Retina (tissue), 1 donor: ENCODE measurements at places on chromosomes 13 and 19.

GRCh38 chr19:46919324-46919723, 58.5 kb downstream of the ARHGAP35 start:
- DNase-seq = no peak

- no peak for DNase-seq
Observed at GRCh38 chr19:32416749-32417456, 11.3 kb downstream of the DPY19L3 start.

- DNase-seq = no peak
Observed at GRCh38 chr19:45646345-45646698, 7.1 kb upstream of the EML2 start.

DNA sequence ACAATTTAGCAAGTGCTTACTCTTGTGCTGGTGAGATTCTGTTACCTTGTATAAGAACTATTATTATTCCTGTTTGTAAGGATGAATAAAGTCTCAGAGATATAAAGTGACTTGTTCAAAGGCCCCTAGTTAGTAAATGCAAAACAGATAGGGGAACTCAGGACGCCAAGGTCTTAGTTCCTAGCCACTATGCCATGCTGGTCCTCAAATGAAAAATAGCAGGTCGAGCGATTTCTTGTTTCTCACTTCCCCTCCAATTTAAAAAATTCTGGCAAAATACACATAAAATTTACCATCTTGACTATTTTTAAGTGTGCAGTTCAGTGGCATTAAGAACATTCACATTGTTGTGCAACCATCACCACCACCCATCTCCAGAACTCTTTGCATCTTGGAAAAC, 1.1 kb downstream of the TECR start:
- DNase-seq = no peak

DNA sequence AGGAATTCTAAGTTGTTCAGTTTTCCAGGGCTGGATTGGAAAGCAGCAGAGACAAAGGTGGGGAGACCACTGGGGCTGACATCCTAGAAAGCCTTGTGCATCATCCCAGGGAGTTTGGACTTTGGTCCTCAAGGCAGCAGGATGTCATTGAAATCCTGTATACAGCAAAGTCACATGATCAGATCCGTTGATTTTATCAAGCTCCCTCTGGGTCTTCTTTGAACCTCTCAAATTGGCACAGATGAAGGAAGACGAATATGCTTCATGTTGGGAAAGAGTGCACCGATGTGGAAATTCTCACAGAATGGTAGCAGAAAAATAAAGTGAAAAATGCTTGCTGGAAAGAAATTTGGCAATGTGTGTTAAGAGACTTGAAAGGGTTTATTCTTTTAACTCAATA, 149.8 kb upstream of the TMTC4 start:
- peak; percentile 49 for DNase-seq

DNA sequence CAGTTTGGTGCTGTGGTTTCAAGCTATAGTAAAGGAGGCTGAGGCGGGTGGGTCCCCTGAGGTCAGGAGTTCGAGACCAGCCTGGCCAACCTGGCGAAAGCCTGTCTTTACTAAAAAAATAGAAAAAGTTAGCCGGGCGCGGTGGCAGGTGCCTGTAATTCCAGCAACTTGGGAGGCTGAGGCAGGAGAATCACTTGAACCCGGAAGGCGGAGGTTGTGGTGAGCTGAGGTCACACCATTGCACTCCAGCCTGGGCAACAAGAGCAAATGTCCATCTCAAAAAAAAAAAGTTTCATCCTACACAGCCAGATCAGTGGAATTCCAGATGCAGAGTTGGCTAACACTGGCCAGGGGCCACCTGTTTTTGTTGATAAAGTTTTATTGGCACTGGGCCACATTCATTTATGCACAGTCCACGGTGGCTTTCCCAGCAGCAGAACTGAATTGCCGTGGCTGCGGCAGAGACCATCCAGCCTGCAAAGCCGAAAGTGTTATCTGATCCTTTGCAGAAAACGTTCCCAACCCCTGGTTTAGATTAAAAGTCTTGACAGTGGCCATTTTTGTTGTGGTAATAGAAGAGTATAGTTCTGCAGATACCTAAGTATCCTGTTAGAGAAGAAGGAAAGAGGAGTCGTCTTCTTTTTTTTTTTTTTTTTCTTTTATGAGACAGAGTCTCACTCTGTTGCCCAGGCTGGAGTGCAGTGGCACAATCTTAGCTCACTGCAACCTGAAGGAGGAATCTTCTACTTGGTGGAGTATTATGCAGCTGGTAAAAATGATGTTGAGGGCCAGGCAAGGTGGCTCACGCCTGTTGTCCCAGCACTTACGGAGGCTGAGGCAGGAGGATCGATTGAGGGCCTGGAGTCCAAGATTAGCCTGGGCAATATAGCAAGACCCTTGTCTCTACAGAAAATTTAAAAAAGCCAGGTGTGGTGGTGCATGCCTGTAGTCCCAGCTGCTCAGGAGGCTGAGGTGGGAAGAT, 8.7 kb downstream of the NCLN start:
- no peak for DNase-seq

- DNase-seq = no peak
Observed at GRCh38 chr19:50790922-50791467, 780 bp downstream of the ACP4 start.

DNA sequence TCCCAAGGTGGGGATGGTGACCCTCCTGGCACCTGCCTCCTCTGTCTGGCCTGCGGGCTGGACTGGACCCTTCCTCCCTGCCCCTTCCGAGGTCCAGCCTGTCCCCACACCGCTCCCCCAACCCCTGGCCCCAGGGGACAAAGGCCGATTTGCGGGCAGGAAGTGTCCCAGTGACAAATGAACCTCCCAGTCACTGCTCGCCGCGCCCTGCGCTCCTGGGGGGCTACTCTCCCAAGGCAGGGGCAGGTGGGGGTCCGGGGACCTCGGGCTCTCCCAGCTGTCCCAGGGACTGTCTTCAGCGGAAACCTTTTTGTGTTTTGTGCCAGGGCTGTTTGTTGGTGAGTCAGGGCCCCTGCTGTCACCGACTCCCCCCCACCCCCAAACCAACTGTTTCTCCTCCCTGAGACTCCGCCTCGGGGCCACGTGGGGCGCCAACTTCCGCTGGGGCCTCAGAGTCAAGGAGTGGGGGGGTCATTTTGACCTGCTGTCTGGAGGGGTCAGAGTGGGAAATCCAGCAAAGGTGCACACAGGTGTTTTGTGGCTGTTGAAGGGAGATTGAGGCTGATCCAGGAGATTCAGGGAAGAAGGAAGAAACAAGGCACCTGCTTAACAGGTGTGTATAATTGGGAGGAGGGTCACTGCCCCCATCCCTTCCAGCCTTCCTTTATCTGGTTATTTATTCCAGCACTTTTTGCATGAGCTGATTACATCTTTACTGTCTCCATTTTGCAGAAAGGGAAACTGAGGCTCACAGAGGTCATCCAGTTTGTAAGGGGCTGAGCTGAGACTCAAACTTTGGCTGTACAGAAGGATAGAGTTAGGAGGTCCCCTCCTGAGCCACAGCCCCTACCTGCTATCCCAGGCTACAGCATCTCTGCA, 831 bp downstream of the PGPEP1 start:
- peak; percentile 53 for DNase-seq

DNA sequence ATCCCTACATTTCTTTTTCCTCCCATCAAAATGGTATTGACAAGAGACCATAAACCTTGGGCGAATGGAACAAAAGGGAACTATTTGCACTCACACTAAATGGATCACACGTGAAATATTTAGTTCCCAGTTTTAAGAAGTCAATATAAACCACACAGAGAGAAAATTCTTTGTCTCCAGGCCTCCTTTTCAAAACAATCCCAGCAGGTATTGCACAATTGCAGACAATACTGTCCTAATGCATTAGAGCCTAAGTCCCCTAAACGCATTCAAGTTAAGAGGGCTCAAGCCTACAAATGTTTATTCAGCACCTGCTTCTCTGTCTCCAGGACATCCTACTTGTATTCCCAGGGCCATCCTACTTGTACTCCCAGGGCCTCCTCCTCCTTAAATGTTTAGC, 1.3 kb upstream of the B3GLCT start:
- DNase-seq = no peak

GRCh38 chr19:53991224-53992113, at the start of gene CACNG6:
CACNG6 (plus strand) TSS chr19:53991637; CDS start chr19:53992878, 1,241 bp downstream.
- peak; percentile 71 for DNase-seq

- no peak for DNase-seq
Observed at GRCh38 chr13:20102525-20103180, 58.2 kb downstream of the GJA3 start.

DNA sequence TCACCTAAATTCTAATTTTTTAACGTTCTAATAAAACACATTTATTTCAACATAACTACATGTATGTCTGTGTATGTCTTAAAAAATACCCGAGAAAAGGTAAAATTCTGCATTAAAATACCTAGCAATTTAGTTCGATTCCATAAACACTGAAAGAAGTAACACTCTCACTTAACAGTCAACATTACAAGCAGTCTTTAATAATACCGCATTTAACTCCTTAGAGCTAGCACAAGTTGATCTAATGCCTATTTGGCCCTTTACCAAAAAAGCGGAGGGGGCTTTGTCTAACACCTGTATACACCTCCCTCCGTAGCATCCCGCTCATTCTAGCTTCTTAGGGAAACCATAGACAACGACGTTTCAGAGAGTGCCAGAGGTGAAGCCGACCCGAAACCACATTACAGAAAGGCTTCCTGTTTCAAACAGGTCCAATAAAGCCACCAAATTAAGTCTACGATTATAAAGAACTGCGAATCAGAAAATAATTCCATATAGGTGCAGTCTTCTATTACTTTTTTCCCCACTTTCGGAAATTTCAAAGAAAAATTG, 1.2 kb downstream of the SPART start:
- no peak for DNase-seq

DNA sequence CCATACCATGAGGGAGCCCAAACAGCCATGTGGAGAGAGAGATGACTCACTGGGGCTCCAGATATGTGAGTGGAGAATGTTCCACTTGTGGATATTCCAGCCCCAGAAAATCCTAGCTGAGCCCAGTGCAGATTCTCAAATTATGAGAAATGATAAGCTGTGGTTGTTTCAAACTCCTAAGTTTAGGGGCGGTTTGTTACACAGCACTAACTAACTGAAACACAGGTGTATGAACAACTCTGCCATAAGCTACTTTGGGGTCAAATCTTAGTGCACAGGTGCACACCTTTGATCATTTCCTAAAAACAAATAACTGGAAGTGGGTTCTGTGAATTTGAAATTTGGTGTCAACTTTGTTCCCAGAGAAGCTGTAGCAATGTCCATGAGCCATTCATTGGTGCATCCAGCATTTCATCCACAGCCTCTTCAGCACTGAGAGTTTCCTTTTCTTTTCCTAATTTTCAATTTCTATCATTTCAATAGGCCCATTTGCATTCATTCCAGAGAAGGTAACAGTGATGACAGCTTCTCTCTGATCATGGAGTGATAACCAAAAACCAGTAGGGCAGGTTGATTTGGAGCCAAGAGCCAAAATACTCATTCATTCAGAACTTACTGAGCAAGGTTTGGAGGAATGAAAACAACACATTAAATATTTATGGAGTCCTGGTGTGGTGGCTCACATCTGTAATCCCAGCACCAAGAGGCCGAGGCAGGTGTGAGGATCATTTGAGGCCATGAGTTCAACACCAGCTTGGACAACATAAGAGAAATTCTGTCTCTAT, 8.8 kb upstream of the CLPP start:
- no peak for DNase-seq

GRCh38 chr19:22491746-22492145, 69.6 kb upstream of the ZNF98 start:
- DNase-seq = no peak

GRCh38 chr13:67416047-67416925, 186.2 kb upstream of the PCDH9 start:
- no peak for DNase-seq

DNA sequence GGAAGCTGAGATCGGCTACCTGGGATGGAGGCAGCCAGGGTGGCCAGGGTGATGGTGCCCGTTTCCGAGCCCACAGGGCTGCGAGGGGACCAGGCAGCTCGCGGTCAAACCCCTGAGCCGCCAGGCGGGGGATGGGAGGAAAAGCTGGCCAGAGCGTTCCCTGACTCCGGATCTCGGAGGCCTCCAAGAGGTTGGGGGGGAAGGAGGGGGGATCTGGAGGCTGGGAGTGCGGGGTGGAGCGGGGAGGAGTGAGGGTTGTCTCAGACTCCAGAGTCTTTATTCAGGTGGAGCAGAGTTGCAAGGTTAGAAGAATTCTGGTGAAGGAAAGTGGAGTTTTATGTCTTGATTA, 1.1 kb downstream of the CACNG7 start:
- DNase-seq = peak; percentile 53

- no peak for DNase-seq
Observed at GRCh38 chr19:29421196-29421545, 104.6 kb upstream of the VSTM2B start.

GRCh38 chr19:49687566-49688316, 1.7 kb upstream of the ADM5 start:
- DNase-seq = no peak

- no peak for DNase-seq
Observed at GRCh38 chr13:35886332-35887114, 244.7 kb downstream of the DCLK1 start.

GRCh38 chr19:1235625-1236538, 1.9 kb downstream of the CBARP start:
- DNase-seq = peak; percentile 82

- no peak for DNase-seq
Observed at GRCh38 chr13:95067303-95067702, 233.9 kb downstream of the ABCC4 start.

DNA sequence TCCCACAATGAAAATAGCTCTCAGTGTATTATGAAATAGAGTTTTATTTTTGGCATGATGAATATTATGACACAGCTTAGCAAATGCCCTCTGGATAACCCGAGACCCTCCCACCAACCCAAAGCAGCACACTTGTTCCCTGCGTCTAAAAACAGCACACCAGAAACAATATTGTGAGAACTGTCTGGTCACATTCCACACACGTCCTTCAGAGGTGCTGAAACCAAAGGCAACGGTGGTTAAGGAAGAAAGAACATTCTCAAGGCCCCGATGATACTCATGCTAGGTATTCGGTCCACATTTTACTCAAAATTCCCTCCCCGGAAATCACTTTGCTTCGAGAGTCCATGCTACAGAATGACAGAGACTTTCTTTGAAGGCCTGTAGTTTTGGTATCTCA, 156.7 kb downstream of the SLC7A1 start:
- DNase-seq = no peak

- DNase-seq = no peak
Observed at GRCh38 chr13:28636069-28636468, 22.9 kb upstream of the POMP start.

- no peak for DNase-seq
Observed at GRCh38 chr19:2561221-2561620, 85.3 kb downstream of the GADD45B start.

- peak; percentile 86 for DNase-seq
Observed at GRCh38 chr13:26022538-26023292, 29.1 kb downstream of the SHISA2 start.

DNA sequence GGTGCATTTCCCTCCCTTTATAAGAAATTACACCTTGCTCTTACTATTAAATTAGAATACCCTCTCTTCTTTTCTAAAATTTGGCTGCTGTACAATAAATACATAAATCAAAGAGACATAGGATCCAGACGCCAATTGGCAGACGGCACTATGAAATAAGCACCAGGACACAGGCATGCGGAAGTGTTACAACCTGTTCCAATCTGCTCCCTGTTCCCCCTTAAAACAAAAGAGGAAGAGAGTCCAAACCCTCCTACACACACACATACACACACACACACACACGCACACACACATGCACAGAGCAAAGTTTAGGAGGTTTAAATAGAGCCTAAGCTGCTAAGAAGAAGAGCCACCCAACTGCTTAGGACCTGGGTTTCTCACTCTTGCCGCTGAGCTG, 75.6 kb upstream of the ZNF507 start:
- DNase-seq = no peak

GRCh38 chr13:98524391-98524790, 52.5 kb downstream of the STK24 start:
- no peak for DNase-seq

- no peak for DNase-seq
Observed at GRCh38 chr19:6685482-6685881, 15.5 kb upstream of the TNFSF14 start.
